ENCODE measurements at places on chromosomes 11 and 22.
A peak's percentile ranks its signal among the peaks of the same experiment; 100 is the strongest.

- DNase-seq, result peak; percentile 11
These were observed 14.2 kb downstream of the DTX4 start for GRCh38 chr11:59186130-59186594.

- DNase-seq, result no peak
These were observed 2.5 kb downstream of the USP18 start for GRCh38 chr22:18152519-18152918.

- DNase-seq, result no peak
These were observed 28.0 kb upstream of the L3MBTL2 start for GRCh38 chr22:41177040-41177621.

DNA sequence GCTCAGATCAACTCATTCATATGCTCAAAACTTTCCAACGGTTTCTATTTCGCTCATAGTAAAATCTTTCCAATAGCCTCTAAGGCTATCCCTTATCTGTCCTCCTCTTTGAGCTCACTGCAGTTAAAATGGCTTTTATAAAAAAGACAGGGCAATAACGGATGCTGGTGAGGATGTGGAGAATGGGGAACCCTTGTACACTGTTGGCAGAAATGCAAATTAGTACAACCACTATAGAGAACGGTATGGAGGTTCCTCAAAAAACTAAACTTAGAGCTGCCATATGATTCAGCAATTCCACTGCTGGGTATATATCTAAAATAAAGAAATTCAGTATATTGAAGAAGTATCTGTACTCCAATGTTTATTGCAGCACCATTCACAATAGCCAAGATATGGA is 345.6 kb downstream of the DLG2 start:
- no peak for DNase-seq

DNA sequence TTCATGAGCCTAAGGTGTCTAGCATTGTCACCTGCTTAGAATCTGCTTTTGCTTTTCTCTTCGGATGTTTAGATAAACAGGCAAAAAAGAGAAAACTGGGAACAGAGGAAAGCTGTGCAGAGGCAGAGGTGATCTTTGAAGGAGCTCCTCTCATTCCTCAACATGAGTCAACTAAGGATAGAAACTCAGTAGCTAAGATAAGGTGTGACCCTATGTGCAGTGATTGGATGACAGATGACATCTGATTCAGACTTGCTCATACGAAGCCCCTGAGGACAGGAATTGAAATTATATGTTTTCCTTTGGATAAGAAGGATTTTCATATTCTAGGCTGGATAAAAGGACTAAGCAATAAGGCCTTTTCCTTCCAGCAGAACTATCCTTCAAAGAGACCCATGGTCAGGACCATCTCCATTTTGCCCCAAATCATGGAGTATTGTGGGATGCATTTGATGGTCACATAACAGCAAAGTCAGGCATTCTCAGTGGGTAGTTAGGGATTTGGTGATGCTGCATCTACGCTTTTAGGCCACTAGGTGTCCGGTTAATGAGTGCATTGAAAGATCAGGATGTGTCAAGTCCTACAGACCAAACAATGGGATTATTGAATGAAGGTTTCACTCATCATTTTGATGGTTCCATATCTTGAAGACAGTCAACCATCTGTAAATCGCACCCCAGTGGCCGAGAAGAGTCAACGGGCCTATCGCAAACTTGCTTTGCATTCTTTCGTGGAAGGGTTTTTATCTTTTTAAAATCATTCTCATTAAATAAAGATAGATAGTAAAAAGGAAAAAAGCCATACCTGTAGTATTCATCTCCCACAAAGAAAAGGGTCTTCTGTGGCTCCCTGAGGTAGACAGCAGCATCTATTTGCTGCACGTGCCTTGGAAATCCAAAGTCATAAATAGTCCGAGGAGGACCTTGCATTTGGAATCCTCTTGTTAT is 32.2 kb downstream of the MMP20 start:
- no peak for DNase-seq

DNA sequence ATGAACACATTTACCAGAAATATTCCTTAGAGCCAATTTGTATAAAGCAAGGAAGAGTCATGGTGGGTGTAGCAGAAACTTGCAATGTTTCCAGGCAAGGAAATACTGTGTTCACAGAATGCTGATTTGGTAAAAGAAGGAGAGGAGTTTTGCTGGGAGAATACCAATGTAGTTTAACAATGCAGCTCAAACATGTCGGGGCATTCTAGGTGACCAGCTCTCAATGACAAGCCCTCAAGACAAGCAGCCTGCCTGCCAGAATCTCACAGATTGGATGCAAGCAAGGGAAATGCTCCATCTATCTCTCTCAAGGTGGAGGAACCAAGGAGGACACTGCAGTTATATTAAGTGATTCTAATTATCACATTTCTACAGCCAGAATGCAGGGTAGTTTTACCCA is 190.4 kb downstream of the MAML2 start:
- no peak for DNase-seq

GRCh38 chr11:57566005-57566904 is 1.2 kb downstream of the UBE2L6 start:
- no peak for DNase-seq

DNA sequence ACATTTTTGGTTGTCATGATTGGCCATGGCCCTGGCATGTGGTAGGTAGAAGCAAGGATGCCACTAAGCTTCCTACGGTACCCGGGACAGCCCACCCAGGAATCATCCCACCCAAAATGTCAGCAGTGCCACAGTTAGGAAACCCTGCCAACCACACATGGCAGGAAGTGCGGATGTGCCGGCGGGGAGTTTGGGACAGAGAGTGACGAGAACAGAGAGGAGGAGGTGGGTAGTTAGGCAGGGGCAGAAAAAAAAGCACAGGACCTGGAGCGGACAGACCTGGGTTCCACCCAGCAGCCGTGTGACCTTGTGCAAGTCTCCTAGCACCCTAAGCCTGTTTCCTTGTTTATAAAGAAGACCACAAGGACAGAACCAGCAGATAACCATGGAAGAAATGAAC is 3.3 kb downstream of the SPI1 start:
- DNase-seq, result no peak

DNA sequence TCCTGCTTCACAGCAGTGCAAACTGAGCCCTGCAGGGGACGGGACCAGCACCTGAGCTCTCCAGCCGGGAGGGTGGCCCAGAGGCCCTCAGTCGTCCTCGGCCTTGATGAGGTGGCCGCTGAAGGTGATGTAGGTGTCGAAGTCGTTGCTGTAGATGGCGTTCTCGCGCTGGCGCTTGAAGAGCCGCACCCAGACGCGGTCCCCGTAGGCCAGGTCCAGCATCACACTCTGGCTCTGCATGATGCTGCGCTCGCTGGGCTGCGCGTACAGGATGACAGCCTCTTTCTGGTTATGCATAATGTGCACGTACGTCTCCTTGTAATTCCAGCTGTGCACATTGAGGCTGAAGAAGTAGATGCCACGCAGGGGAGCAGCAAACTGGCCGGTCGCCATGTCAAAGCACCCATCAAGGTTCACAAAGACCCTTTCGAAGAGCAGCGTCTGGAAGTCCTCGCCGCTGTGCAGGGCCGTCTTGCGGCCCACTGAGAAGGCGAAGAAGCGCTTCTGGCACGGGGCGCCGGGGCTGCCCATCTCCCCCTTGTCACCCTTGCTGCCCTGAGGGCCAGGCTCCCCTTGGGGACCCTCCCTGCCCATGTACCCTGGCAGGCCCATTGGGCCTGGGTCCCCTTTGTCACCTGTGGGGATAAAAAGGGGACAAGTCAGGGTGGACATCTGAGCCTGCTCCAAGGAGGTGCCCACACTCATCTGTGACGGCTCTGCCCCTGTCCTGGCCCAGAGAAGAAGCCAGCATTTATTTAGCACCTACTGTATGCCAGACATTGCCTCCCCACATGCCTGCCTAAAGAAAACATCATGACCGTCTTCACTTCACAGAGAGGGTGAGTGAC is 5.7 kb downstream of the C1QTNF6 start:
- DNase-seq, result no peak

GRCh38 chr11:20760811-20761210 is 91.4 kb downstream of the NELL1 start:
- no peak for DNase-seq

- DNase-seq, result no peak
These were observed 88.1 kb downstream of the RRAS2 start for GRCh38 chr11:14270690-14271542.

- DNase-seq, result peak; percentile 20
These were observed 168.6 kb downstream of the FAT3 start for GRCh38 chr11:92393218-92393617.

GRCh38 chr11:86128914-86129313 is 60.0 kb upstream of the PICALM start:
- no peak for DNase-seq

- DNase-seq, result peak; percentile 12
These were observed 921 bp upstream of the BCL2L13 start for GRCh38 chr22:17637490-17638181.

DNA sequence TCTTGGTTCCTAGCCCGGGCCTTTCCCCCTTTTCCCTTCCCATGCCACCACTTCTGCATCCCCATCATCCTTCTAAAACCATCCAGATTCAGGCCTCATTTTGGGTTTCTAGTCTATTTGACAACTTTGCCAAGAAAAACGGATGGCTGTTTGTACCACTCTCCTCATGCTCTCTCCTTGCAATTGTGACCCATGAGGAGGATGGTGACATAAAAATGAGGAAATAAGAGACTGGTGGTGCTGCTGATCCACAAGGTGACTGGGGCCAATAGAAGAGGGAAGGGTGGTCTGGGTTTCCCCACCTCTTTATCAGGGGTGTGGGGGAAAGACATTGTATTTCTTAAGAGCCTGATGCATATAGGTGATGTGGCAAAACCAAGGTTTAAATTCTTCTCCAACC is 1.0 kb downstream of the MS4A4A start:
- DNase-seq, result no peak

GRCh38 chr11:56637500-56637899 is 4.7 kb downstream of the OR5AP2 start:
- no peak for DNase-seq

GRCh38 chr11:78450866-78451265 is 33.2 kb upstream of the GAB2 start:
- no peak for DNase-seq

- no peak for DNase-seq
These were observed at the start of gene MEI1 for GRCh38 chr22:41699264-41700107. MEI1 (plus strand) TSS chr22:41699503; CDS start chr22:41699539, 36 bp downstream.

- peak; percentile 6 for DNase-seq
These were observed 77.9 kb downstream of the KCNQ1 start for GRCh38 chr11:2522631-2523255.

- DNase-seq, result peak; percentile 73
These were observed 576 bp downstream of the TMEM258 start for GRCh38 chr11:61791737-61792309.

GRCh38 chr11:83938148-83938547 is 652.0 kb upstream of the CCDC90B start:
- no peak for DNase-seq

- no peak for DNase-seq
These were observed 21.4 kb downstream of the MN1 start for GRCh38 chr22:27780161-27780575.

- DNase-seq, result no peak
These were observed 27.8 kb downstream of the TEAD1 start for GRCh38 chr11:12701811-12702592.

- DNase-seq, result no peak
These were observed 393.7 kb downstream of the NTM start for GRCh38 chr11:131764126-131764525.

DNA sequence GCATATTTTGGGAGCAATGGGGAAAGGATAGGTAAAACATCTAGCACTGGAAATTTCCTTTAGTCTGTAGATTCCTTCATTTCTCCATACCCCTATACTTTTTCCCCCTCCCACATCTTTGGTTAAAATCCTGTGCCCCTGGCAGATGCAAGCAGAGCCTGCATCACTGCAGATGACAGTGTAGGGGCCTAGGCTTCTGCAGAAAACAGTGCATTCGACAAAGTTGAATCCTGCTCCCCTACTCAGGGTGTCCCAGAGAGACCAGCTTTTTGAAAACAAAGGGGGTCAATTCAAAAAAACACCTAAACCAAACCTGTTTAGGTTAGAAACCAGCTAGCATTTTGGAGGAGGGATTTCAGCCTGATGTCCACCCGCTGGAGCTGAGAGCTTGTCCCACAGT is 43.8 kb upstream of the BLID start:
- DNase-seq, result no peak

- no peak for DNase-seq
These were observed 2.1 kb downstream of the LGALS1 start for GRCh38 chr22:37677493-37677974.

GRCh38 chr22:46531581-46532175 is 5.7 kb downstream of the CELSR1 start:
- no peak for DNase-seq

GRCh38 chr22:35368386-35368785 is 12.5 kb upstream of the HMOX1 start:
- no peak for DNase-seq

DNA sequence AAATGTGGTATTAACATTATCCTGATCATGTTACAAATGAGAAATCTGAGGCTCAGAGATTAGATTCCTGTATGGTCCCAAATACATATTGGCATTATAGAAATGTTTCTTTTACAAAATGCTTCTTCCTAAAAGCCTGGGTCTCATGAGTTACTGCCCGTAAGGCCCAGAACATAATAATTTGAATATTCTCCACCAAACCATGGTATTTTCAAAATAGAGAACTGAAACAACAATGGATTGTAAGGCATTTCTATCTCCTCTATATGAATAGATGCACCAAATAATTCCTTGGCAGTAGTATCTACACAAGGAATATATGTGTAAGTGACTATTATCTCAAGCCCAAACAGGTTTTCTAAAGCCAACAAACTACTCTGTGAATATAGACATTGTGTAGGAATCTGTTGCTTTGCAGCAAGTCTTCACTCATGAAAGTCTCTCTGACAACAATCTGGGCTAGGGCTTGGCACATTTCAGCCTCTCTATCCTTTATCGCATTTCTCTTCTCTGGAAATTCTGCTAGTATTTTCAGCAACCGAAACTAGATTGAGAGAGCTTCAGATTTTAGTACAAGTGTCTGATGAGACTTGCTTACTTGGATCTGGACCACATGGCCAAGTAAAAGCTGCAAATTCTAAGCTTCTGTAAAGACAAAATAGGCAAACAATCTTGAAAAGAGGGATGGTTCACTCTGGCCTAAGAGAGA is 112.8 kb upstream of the ARHGAP20 start:
- no peak for DNase-seq

DNA sequence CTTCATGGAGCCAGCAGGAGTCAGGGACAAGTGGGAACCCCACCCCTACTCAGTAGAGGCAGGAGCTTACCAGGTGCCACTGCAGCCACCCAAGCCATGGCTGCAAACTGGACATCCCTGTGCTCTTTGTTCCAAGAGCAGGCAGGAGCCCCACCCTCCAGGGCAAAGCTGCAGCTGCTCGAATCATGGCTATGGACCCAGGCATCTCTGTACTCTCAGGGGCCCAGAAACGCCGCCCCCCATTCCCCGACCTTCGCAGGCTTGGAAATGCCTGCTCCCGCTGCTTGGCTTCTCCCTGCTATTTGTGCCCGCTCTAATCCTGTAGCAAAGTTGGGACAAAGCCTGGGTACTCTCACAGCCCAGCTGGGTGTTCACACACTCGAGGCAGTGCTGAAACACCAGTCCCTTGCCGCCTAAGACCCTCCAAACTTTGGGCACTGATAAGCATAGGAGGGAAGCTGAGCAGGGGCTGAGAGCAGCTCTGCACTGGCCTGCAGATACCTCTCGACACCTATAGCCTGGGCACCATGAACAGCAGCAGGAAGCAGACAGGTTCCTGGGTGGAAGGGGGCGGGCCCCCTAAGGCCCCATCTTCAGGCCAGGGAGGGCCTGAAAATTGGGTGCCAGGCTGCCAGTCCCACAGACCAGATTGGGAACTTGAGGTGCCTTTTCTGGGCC is 402.4 kb downstream of the LRRC4C start:
- no peak for DNase-seq
